ENCODE measurements at places on chromosomes 16 and 17.
A peak's percentile ranks its signal among the peaks of the same experiment; 100 is the strongest.

- no peak for DNase-seq
Observed at GRCh38 chr16:13896543-13897182, 23.3 kb upstream of the ERCC4 start.

DNA sequence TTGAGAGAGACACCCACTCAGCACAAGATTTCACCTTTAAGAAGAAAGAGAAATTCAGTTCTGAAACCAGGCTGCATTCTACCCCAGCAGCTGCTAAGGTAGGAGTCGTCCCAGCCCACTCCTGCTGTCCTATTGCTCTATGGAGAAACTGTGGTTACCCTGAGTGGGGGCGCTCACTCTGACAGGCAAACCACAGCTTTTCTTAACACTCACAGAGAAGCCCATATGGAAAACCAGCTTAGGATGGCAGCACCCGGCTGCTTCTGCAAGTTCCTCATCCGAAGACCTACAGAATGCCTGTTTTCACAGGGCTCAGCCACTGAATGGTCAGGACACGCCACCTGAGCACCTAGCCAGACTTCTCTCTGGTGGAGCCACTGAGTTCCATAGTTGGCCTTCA lies 7.5 kb downstream of the ATP5PD start:
- DNase-seq: no peak

DNA sequence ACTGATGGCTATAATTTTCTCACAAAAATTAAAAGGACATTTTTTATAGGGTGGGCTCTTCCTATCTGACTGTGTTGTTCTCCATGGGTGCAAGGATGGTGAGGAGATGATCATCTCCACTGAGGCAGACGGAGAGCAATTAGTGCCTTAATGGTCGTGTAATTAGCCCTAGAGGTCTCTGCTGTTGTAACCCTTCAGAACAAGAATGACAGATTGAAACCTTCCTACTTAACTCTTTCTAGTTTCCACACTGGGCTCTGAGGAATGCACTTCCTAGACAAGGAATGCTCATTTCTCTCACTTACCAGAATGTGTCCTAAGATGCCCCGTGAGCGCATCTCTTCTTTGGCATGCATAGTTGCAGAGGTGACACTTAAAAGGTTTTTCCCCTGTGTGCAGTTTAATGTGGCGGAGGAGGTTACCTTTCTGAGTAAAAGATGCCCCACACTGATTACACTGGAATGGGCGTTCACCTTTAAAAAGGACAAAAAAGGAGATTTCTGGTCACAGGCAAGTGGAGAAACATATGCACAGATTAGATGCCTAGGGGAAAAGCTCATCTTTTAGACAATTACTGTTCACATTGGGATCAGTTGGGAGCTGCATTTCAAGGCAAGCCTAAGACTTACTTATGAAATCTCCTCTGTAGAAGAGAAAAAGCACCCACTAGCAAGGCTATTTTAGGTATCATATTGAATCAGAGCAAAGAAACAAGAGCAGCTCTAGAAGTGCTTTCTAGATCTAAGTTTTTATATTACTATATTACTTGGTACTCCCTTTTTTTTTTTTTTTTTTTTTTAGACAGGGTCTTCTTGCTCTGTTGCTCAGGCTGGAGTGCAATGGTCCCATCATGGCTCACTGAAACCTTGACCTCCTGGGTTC lies 53.6 kb downstream of the GRB7 start:
- DNase-seq: no peak

DNA sequence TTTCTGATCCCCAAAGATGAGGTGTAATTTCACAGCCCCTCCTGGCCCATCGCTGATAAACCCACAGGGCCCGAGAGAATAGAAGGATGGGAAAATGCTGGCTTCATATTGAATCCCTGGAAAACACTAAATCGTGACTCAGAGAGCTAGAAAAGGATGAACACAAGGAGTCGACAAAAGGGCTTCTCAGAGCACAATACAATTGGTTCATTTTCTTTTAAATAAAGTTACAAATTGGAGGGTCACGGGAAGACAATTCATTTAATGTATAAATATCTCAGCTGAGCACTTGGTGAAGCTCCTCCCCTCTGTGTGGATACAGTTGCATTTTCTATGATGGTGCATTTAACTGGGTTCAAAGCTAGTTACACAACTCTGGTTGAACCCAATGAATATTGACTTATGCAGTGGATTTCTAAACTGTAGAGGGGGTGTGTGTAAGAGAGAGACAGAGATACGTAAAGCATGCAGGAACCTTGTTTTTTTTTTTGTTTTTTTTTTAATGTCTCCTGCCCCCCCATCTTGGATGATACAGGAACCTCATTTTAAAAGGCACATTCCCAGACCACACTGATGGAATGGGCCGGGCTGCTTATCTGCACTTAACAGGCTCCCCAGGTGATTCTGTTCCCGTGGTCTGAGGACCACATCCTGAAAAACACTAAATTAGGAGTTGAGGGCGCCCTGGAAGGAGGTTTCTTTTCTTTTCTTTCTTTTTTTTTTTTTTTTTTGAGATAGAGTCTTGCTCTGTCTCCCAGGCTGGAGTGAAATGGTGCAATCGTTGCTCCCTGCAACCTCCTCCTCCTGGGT lies 14.1 kb downstream of the TTYH2 start:
- no peak for DNase-seq

DNA sequence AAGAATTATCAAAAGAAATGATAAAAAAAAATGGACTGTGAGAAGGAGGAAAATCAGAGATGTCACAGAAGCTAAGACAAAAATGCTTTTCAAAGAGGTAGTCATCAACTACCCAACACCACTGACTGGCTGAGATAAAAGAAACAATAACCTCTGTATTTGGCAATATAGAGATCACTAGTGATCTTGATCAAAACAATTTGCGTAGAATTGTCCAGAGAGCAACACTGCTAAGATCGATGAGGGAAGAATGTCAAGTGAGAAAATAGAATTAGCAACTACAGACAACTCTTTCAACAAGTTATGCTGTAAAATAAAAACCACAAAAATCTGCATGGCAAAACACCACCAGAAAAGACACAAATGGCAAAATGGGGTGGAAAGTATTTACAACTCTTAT lies 66.0 kb downstream of the BRIP1 start:
- DNase-seq: no peak

- no peak for DNase-seq
Observed at GRCh38 chr17:36778448-36778847, 158.8 kb upstream of the LHX1 start.

DNA sequence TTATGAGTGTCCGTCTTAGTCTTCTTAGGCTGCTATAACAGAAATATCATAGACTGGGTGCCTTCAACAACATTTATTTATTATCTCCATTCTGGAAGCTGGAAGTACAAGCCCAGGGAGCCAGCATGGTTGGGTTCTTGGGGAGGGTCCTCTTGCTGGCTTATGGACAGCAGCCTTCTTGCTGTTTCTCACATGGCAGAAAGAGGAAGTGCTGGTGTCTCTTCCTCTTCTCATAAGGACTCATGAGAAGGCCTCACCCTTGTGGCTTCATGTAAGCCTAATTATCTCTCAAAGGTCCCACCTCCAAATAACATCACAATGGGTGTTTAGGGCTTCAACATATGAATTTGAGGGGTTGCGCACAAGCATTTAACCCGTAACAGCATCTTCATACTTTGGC lies 207.0 kb upstream of the COX10 start:
- peak; percentile 29 for DNase-seq

GRCh38 chr16:85151603-85152413 lies 39.5 kb upstream of the CIBAR2 start:
- DNase-seq: no peak

DNA sequence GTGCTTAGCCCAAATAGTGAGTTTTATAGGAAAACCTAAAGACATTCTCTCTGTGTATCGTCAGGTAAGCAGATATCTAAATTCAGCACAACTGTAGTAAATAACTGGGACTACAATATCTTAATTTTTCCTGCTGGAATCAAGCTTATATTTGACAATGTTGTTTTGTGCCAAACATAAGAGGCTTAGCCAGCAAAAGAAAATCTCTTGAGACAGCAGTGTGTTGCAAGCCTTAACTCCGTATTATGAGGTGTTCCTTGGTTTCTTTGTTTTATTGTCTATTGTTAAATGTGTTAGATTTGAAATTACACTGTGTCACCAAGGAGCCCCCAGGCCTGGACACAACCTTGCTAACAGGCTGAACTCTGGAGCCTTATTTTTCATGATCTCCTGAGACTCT lies 1570.6 kb upstream of the GOT2 start:
- DNase-seq: no peak

Data from inflammatory macrophage treated with lipopolysaccharide for 4 hours (primary cell).